Kidney glomerular epithelial cell (primary cell): ENCODE measurements at places on chromosomes 4 and X.

DNA sequence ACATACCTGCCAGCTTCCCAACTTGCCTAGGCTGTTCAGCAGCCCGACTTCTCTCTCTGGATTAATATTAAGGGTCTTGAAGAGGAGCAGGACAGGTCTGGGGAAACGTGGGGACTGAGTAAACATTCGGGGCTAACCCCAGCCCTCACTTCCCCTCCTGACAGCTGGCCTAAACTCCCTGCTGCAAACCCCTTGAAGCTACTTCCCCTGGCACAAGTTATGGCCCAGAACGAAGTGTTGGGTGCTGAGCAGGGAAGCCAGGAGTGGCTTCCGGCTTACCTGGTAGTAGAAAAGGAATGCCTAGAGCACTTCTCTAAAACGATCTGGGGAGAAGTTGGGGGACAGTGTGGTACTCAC is 200.0 kb downstream of the BCOR start:
- no peak for DNase-seq

GRCh38 chr4:187577941-187578480 is 417.6 kb upstream of the ZFP42 start:
- DNase-seq, result no peak

- DNase-seq, result no peak
These were observed 63.8 kb upstream of the INPP4B start for GRCh38 chr4:142909908-142910307.

DNA sequence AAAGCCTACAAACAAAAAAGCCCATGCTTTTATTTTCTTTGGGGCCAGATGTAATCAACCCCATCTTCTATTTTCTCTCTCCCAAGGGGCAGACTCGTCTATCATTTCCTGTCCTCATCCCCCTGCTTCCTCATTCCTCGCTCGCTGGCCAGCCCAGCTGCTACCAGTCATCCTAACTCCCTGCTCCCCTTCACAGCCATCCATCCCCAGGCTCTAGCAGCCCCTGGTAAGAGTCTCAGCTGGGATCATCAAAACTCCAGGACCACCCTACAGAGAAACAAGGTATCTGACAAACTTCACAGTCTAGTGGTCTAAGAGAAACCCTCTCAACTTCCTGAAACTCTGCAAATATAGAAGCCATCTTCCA is 23.6 kb downstream of the SH3KBP1 start:
- DNase-seq, result no peak
